ENCODE measurements at places on chromosomes 6 and 20.
A peak's percentile ranks its signal among the peaks of the same experiment; 100 is the strongest.

DNA sequence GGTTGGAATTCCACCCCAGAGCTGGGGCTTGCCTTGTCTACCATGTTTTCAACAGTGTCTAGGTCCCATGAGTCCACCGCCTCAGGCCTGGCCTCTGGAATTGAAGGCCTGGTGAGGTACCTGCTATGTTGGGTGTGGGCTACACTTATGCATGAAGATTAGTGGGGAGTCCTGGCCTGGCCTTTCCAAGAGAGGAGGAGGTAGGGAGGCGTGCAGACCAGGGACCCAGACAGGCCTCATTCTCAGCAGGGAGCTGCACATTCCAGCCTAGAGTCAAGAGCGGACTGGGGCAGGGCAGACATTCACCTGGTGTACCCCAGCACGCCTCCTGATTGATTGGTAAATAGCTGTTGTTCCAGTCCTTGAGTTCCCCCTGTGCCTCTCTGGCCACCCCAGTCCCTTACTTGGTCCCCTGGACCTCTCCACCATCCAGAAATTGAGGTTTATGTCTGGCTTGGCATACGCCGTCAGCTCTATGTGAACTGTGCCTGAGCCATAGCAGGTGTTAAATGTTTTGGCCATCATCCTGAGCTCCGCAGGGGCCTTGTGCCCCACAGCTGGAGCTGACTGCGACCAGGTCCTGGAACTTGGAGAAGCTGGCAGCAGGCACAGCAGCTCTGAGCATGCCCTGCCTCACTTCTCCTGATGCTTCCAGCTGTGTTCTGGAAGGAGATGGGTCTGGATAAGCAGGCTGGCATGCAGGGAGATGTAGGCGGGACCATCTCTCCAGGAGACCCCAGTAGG lies 8.2 kb upstream of the VEGFA start:
- DNase-seq = no peak

DNA sequence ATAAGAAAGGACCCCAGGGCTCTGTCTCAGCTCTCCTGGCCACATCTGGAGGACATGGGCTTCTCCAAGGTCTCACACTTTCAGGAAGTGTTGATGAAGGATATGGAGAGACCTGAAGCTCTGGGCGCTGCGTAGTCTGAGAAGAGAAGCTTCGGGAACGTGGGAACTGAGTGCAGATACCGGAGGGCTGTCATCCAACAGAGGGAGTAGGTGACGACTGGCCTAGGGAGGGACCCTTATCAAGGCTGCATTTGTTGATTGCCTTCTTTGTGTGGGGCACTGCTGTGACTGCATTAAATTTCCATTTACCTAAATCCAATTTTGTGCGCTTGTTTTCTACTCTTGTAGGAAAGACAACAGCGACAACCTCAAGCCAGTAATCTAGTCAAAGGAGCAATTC lies 63.4 kb downstream of the PLG start:
- no peak for DNase-seq

- DNase-seq = no peak
These were observed 53.2 kb downstream of the RAMACL start for GRCh38 chr6:166533205-166533824.

DNA sequence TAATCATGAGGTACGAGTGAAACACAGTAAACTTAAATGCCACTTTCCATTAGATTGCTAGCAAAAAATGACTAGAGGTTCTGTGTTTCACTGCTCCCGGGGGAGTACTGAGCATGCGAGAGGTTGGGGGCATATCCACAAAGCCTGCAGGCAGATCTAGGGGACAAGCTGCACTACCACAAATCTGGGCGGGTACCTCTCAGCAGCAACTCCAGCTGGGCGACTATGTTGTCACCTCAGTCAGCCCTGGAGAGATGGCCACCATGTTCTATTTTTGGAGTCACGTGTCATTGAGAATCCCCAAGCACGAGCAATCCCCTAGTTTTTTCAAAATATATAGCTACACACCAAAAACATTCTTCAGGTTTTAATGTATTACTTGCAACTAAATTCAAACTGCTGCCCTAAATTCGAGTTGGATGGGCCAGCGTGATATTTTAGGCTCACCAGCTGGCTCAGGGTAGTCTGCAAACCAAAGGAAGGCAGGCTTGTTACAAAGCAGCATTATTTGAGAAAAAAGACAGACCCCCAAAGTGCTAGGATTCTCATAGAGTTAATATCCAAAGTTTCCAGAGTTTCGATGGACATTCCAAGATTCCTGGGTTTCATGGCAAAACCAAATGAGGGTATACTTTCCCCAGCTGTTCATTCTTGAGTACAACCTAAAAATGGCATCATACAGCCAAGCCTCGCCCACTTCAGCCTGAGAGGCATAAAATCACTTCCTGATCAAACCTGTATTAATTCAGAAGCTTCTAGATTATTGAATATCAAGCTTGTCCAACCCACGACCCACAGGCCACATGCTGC lies 24.1 kb upstream of the MYLIP start:
- no peak for DNase-seq

DNA sequence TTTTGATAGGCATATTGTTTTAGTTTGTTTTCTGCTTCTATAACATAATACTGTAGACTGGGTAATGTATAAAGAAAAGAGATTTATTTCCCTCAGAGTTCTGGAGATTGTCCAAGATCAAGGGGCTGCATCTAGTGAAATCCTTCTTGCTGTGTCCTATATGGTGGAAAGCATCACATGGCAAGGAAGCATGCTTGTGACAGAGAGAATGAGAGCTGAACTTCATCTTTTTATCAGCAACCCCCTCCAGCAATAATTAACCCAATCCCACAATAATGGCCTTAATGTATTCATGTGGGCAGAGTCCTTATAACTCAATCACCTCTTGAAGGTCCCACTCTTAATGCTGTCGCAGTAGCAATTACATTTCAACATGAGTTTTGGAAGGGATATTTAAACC lies 141.4 kb downstream of the CENPW start:
- no peak for DNase-seq

DNA sequence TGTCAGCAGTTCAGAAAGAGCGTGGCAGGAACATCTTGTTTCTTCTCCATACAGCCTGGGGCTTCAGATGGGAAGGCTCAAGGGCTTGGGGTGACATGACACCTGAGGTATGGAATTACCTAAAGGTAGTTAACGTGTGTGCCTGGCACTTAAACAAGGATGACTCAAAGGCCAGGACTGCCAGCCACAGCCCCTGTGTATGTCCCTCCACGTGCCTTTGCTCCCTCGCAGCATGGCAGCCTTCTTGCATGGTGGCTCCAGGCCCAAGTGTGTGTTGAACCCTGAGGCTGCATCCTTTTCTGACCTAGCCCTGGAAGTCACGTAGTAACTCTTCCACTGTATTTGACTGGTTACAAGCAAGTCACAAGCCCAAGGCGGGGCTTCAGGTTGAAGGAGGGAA lies 33.6 kb upstream of the MYL9 start:
- no peak for DNase-seq

- peak; percentile 68 for DNase-seq
These were observed 154.9 kb downstream of the OR2B2 start for GRCh38 chr6:27757307-27757706.

DNA sequence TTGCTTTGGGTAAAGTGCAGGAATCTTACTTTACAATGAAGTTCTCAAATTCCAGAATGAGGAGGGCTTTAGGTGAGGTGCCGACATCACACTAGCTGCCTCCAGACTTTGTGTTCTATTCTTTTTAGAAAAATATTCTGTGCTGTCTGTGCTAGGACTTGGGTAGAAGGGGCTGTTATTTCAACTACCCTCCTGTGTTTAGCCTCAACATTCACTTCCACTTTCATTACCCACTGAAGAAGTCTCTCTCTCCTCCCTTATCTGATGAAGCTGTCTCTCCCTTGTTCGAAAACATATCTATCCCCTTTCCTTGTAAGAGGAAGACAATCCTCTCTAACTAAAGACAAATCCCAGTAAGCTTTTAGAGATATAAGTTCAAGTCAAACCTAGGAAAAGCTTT lies 25.0 kb upstream of the BRPF3 start:
- no peak for DNase-seq

DNA sequence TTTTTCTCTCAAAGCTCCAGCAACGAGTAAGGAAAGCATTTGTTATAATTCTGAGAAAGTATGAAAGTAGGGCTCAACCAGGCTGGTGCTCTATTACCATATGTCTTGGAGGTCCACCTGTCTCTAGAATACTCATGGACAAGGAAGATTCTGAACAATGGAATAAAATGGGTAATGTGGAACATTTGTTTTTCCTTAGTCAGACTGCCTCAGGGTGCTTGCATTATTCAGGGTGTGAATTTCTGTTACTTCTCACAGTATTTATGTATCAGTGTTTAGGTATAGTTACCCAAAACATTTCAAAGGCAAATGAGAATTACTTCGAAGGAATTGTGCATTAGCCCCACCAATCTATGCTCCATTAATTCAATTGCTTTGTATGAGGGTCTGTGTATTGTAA lies 586.2 kb upstream of the CITED2 start:
- DNase-seq = no peak

- DNase-seq = no peak
These were observed 126.6 kb downstream of the SIM1 start for GRCh38 chr6:100338090-100338489.

DNA sequence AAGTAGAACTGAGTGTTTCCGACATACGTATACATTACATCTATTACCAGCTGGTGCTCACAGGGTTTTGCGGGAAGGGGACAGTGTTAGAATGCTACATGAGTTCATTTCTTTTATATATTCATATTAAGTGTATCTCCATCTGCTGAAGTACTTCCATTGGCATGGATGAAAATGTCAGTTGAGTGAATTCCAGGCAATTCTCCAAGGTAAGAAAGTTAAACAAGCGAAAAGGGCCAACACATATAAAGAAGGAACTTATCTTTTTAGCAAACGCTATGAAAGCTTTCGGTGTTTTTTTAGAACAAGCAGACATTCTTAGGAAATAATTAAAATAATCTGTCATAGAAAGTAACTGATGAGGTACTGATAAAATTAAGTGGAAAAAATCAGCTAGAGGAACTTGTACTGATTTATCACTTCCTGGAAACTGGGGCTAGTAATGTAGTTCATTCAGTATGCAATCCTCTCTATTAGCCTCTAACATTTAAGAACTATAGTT lies 34.6 kb downstream of the RNF146 start:
- no peak for DNase-seq

DNA sequence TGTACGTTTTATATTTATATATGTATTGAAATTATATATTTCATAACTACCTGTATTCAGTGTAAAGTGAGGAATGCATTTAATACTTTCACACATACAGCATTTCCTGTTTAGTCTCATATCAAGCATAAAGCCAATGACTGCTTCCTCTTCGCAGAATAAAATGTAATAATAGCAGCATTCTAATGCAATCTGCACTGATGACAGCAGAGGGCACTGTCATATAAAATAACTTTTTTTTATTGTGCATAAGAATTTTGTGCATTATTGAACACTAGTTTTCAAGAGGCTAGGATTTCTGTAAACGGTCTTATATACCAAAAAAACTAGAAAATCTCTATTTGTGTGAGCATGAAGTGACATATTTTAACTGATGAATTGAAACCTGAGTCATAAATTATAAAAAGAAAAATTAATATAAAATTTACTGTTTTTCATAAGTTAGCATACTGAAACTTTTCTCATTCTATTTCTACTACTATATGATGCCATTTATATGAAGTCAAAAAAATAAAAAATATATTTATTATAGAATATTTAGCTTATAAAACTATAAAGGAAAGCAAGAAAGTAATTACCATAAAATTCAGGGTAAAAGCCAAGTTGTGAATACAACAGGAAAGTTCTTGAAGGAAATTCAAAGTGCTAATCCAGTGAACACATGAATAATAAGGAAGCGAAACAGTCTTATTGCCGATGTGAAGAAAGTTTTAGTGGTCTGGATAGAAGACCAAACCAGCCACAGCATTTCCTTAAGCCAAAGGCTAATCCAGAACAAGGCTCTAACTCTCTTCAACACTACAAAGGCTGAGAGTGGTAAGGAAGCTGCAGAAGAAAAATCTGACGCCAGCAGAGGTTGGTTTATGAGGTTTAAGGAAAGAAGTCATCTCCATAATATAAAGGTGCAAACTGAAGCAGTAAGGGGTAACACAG lies 36.3 kb downstream of the RNF146 start:
- DNase-seq = peak; percentile 25

GRCh38 chr6:85015396-85015990 lies 251.1 kb upstream of the TBX18 start:
- peak; percentile 85 for DNase-seq

DNA sequence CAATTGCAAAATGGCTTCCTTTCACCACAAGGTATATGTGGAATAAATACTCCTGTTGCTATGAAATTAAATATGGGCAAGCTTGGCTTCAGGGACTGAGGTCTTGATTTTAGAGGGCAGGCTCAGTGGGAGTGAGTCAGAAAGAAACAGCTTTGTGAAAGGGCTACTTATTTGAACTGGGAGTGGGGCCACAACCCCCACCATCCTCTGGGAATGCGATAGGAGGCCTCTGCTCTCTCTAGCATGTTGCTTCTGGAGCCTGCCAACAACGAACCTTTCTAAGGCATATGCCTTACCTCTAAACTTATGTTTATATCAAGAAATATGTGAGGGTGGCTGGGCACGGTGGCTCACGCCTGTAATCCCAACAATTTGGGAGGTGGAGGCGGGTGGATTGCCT lies 149.7 kb downstream of the LRRC1 start:
- no peak for DNase-seq

- no peak for DNase-seq
These were observed 57.9 kb upstream of the MANEA start for GRCh38 chr6:95519228-95520037.

DNA sequence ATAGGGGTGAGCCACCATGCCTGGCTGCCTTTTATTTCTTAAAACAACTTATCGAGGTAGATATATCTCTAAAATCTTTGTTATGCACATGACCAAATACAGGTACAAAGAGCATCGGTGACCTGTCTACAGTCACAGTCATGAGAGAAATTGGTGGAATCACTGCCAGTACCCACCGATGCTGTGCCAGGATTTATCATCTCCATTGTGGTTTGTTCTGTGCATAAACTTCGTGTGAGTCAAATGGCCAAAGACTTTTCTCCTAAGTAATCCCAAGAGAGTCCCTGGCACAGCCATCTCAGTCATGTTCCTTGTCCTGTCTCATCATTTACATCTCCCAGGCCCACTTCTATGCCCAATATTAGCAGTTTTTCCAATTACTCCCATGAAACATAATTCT lies 9.0 kb downstream of the GSTA3 start:
- DNase-seq = no peak

DNA sequence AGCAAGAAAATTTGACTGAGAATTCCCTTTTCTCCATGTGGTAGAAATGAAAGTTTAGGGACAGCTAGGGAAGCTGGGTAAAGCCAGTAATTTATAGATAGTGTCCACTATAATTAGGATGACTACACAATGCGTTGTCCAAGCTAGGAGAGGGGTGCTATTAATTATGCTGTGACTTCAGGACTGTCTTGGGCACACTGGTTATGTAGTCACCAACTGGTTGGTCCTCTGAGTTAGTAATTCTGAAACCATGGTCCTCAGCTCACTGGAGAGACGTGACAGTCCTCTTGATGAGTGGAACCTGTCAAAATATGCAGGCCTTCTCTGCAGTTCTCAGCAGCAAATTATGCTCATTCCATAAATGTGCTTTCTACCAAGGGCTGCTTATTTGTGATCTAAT lies 94.6 kb upstream of the ENPP5 start:
- DNase-seq = no peak

DNA sequence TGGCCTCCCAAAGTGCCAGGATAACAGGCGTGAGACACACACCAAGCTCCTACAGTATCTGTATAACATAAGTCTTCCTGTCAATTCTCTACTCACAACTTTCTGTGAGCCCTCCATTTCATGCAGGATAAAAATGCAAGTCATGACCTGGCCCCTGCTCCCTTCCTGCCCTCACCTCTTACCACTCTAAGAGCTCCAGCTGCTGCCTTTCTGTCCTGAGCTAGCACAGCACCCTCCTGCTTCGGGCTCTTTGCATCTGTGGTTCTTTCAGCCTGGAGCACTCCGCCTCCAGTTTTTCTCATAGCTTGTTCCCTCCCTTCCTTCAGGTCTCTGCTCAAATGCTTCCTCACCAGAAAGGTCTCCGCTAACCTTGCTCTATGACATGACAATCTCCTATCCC lies 23.7 kb upstream of the TRPC4AP start:
- DNase-seq = no peak

Measured in neural progenitor cell (in vitro differentiated cells).